Activated CD4-positive, alpha-beta T cell treated with anti-CD3 and anti-CD28 coated beads, Interleukin-2, amount 50 U/mL, for 1 hour (primary cell): ENCODE measurements at places on chromosomes 16 and 17.
A peak's percentile ranks its signal among the peaks of the same experiment; 100 is the strongest.

GRCh38 chr17:1533661-1534325 is 17.4 kb upstream of the INPP5K start:
- DNase-seq = no peak

- no peak for DNase-seq
Observed at GRCh38 chr17:2963332-2964027, 99.9 kb downstream of the OR1D5 start.

DNA sequence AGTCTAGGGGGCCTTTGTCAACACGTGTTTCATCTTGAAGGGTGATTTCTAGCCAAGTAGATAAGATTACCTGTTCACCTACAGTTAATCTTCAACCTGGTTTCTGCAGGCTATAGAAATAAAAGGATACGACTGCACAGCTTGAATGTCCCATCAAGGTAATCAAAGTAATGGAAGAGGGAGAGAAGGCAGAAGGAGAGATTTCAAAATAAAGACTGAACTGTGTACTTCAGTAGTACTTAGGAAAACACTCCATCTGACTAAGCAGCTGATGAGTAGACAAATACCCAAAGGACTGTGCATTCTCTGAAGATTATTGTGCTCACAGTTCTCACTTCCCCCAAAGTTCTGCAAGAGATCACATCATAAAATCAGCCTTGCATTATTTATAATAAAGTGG is 5.8 kb upstream of the RFFL start:
- no peak for DNase-seq

DNA sequence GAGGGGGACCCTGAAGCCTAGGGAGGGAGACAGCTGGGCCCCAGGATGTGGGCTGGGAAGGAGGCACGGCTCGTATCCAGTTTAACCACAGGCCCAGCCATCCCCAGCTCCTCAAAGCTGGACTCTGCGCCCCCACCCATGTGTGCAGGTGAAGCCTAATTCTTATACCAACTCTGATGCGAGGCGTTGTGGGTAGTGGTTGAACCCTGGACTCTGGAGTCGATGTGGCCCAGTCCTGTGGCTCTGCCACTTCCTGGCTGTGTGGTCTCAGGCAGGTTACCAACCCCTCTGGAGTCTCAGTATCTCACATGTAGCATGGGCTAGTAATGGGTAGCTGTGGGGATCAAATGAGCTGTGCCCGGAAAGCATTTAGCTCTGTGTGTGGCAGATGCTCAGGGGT is 60.4 kb upstream of the TOB1 start:
- no peak for DNase-seq

DNA sequence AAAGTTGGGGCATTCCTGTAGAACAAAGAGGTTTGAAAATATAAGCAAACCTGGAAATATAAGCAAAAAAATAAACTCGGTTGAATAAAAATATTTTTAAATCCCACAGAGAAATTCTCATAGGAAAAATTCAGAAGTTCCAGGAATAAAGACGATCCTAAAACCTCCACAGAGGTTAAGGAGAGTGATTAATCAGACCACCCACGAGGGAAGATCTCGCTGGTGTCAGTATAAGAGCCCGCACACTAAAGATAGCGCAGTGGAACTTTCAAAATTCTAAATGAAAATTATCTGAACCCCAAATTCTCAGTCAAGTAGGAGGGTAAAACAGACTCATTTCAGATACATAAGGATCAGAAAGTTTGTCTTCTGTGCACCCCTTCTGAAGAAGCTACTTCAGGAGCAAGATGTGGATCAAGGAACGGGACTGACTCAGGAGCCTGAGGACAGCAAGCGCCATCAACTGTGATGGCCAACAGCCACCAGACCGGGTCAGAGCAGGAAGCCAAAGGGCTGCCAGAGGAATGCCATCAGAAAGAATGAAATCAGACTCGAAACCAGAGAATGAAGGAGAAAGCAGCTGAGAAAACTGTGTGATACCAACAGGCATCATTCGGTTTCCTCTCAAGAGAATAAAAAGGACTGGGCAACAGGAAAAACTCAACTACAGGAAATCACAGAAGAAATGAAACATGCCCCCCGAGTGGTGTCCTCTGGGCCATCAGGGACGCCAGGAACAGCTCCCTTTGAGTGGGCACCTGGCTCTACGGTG is 66.9 kb downstream of the CYTH1 start:
- no peak for DNase-seq

DNA sequence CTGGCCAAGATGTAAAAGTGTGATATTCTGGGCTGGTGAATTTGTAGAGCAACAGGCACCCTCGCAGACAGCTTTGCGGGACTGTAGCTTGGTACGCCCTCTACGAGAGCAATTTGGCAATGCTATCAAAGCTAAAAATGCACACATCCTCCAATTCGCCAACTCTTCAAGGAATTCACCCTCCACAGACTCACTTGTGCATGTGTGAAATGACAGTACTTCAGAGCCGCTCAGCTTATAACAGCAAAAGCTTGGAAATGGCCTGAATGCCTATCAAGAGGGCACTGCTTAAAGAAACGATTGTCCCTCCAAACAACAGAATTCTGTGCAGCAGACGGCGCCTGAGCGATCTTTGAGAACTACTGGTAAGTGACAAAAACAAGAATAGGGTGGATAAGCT is 130.8 kb downstream of the SDK2 start:
- DNase-seq = no peak

GRCh38 chr17:3762922-3763776 is 37.8 kb downstream of the ITGAE start:
- no peak for DNase-seq

- no peak for DNase-seq
Observed at GRCh38 chr16:72191551-72191950, 19.6 kb upstream of the PMFBP1 start.

GRCh38 chr16:85738923-85739715 is 11.8 kb downstream of the C16orf74 start:
- no peak for DNase-seq

GRCh38 chr17:15260376-15261257 is 4.5 kb downstream of the PMP22 start:
- DNase-seq = peak; percentile 15

GRCh38 chr16:6374821-6375220 is 957.8 kb upstream of the RBFOX1 start:
- no peak for DNase-seq

DNA sequence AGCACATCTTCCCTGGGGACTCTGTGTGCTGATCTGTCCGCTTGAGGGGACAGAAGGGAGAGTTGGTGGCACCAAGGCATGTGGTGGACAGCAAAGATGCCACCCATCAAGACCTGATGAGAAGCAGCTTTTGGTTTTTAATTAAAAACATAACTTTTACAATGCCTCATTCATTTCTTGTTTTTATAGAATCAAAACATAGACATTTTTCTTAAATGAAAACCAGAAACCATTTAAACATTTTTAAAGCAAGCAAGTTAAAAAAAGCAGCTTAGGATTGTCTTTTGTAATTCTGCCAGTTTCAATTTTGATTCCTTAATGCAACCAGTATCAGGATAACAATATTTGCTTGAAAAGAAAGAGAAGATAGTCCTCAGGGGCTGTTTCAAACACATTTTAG is 123.7 kb upstream of the AXIN2 start:
- no peak for DNase-seq

GRCh38 chr17:59093145-59093701 is 13.5 kb downstream of the TRIM37 start:
- DNase-seq = no peak

DNA sequence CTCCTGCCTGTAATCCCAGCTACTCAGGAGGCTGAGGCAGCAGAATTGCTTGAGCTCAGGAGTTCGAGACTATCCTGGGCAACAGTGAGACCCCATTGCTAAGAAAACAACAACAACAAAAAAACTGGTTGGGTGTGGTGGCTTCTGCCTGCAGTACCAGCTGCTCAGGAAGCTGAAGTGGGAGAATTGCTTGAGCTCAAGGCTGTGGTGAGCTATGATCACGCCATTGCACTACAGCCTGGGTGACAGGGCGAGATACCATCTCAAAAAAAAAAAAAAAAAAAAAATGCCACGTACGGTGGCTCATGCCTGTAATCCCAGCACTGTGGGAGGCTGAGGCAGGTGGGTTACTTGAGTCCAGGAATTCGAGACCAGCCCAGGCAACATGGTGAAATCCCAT is 34.1 kb downstream of the NME2 start:
- no peak for DNase-seq

GRCh38 chr17:68443972-68444464 is 13.3 kb downstream of the WIPI1 start:
- DNase-seq = no peak

GRCh38 chr17:34720760-34721159 is 141.4 kb downstream of the TMEM132E start:
- DNase-seq = no peak
